Stimulated activated CD8-positive, alpha-beta memory T cell treated with anti-CD3 and anti-CD28 coated beads, Interleukin-2, amount 100 ng/mL, for 1 hour (primary cell): ENCODE measurements at places on chromosomes 6 and 20.

GRCh38 chr6:158356586-158357546 lies 44.6 kb downstream of the TULP4 start:
- DNase-seq = no peak

DNA sequence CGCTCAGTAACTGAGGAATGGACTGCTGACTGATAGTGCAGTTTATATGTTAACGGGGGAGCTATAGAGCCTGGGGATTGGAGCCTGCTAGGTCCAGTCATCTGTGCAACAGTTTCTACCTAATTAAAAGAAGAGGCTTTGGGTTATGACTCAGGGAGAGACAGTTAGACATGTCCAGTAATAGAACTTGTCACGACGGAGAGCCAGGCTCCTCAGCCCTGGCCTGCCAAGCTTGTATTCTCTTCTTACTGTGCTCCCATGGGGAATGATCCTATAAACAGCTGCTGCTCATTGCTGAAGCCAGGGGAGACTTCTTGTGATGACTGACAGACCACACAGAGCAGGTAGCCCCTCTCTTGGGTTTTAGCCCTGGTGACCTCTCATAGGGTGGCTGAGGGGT lies 69.3 kb downstream of the SYNJ2 start:
- no peak for DNase-seq

GRCh38 chr20:6079016-6079415 lies 25.2 kb upstream of the LRRN4 start:
- DNase-seq = no peak

GRCh38 chr20:5933802-5934436 lies 16.4 kb downstream of the TRMT6 start:
- no peak for DNase-seq

- no peak for DNase-seq
These were observed 4.2 kb downstream of the RFX6 start for GRCh38 chr6:116881236-116881635.

GRCh38 chr6:144999127-144999526 lies 714.0 kb downstream of the UTRN start:
- DNase-seq = no peak

GRCh38 chr6:140586426-140587061 lies 1212.1 kb upstream of the CITED2 start:
- no peak for DNase-seq

DNA sequence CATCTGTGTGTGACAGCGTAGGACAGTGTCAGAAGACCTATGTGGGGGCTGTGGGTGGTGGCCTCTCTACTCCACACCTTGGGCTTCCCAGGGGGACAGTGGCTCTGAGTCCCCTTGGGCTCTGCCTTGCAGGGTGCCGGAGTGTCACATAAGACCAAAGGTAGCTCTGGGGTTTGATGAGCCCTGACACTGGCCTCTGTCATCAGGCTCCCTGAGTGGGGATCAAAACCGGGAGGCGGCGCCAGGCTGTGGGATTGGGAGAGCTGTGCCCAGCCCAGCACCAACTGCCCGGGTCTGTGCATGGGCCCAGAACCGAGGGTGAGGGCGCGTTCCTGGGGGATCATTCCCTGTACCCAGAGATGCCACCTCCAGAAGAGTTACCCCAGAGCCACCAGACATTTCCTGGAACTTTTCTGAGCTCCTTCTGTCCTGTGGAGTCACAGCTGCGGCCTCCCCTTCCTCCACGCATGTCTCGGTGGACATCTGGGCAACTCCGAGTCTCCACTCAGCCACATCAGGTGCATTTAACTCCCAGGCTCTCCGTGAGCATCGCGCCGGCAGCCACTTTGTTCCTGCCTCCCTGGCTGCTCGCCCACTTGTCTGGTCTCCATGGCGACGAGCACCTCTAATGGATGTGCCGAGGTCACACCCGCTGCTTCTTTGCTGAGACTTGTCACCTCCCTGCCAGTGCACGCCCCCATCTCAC lies 94.7 kb downstream of the TMEM242 start:
- DNase-seq = no peak

DNA sequence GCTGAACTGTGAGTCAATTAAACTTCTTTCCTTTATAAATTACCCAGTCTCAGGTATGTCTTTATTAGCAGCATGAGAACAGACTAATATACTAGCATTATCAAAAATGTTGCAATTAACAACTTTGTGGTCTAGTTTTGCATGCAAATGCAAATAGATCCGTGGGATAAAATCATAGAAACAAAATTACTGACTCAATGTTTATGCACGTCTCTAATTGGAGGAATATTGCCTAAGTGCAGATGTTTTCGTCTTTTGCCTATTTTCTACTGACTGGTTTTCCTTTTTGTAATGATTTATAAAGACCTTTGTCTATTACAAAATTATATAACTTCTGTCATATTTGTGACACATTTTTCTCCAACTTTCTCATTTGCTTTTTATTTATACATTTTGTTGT lies 51.9 kb downstream of the SYNE1 start:
- no peak for DNase-seq

- no peak for DNase-seq
These were observed 15.5 kb upstream of the GSTA3 start for GRCh38 chr6:52925042-52925441.

- DNase-seq = no peak
These were observed 10.2 kb upstream of the PEDS1 start for GRCh38 chr20:50163570-50164317.

- DNase-seq = no peak
These were observed 43.2 kb downstream of the CDH4 start for GRCh38 chr20:61295249-61295648.

- no peak for DNase-seq
These were observed 26.2 kb downstream of the E2F3 start for GRCh38 chr6:20427856-20428255.

DNA sequence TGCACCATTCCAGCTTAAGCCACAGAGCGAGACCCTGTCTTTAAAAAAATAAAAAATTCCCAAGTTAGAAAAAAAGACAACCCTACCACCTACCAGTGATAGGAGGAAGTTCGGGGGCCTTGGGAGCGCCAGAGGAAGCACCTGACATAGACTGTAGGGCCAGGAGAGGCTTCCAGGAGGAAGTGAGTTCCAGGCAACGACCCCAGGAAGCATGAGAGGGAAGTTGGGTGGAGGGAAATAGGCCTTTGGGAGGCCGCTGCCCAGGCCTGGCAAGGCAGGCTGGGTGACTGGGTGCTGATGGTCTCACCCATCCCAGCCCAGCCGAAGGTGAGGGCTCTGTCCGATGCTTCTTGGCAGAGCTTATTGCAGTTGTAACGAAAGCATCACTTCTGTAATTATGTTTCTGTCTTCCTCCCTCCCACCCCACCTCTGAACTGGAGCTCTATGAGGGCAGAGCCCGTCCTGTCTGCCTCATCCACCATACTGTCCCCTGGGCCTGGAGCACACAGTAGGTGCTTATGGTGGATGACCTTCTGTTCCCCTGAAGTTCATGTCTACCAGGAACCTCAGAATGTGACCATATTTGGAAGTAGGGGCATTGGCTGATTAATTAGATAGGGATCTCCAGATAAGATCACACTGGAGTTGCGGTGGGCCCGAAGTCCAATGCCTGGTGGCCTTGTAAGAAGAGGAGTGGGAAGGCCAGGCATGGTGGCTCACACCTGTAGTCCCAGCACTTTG lies 54.1 kb downstream of the UBE2V1 start:
- DNase-seq = no peak

DNA sequence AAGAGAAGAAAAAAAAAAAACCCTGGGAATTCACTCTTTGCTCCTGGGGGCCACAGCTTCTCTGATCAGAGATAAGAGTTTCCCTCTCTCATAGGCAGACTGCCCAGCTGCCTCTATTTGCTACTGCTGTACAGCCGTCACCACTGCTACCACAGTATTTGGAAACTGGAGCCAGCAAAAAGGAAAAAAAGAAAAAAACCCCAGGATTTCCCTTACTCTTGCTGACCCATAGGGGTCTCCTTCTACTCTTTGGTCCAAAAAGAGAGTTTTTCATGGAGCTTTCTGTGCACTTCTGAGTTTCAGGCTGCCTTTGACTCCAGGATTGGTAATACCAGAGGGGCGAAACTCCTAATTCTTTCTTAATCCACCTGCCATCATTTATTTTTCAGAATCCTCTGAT lies 89.7 kb downstream of the MDGA1 start:
- DNase-seq = no peak

GRCh38 chr6:36333171-36333895 lies 3.4 kb downstream of the BNIP5 start:
- DNase-seq = no peak

DNA sequence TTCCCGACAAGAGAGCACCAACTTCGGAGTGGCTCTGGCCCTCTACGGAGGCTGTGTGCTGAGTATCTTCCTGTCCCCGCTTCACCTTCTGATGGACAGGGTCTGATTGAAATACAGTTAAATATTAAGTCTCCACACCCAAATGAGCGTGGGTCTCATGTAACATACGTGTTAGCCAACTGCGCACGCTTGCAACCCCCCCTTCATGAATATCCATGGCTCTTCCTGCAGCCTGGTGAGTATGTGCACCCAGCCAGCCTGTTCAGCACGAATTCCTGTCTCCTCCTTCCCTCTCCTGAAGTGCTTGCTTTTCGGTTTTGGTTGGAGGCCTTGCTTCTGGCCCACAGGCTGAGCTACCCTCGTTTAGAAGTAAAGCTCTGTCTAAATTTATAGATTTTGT lies 102.9 kb upstream of the FRMD1 start:
- DNase-seq = no peak

GRCh38 chr20:8223091-8223870 lies 91.2 kb downstream of the PLCB1 start:
- no peak for DNase-seq

GRCh38 chr20:3749689-3750531 lies 17.4 kb downstream of the HSPA12B start:
- DNase-seq = no peak
